Hematopoietic multipotent progenitor cell treated with erythropoietin and hydrocortisone succinate and interleukin-3 and kit ligand, for 4 days (in vitro differentiated cells): ENCODE measurements at places on chromosomes 1 and 21.

DNA sequence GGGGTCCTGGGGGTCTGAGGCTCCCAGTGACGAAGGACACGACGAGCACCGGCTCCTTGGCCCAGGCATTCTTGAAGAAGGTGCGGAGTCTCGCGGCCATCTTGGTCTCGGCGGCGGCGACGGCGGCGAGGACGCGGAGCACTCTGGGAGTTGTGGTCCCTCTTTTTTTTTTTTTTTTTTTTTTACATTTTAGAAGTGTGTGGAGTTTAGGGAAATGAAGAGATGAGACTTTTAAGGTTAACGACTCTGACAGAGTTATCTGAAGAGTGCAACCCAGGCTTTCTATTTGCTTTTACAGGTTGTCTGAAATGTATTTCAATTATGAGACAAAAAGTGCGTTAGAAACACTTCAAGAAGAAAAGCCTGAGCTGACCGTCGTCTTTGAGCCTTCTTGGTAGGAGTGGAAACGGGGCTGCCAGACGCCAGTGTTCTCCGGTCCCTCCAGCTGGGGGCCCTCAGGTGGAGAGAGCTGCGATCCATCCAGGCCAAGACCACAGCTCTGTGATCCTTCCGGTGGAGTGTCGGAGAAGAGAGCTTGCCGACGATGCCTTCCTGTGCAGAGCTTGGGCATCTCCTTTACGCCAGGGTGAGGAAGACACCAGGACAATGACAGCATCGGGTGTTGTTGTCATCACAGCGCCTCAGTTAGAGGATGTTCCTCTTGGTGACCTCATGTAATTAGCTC lies 9.7 kb downstream of the OR2B11 start:
- peak; percentile 79 for DNase-seq

DNA sequence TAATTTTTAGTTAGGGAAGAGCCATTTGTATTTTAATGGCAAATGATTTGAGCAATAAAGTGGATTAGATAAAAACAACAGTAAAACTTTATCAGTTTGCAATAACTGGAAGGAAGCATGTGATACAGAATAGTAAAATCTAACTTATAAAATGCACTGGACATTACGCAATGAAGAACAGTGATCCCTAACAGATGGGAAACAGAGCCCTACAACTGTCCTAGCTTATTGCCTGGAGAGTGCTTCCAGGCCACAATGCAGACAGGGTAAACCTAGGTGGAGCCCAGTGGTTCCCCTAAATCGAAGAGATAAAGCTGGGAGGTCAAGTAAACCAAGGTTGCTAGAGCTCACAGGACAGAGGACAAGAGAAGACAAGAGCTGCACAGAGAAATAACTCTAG lies 7.0 kb downstream of the OMA1 start:
- peak; percentile 23 for DNase-seq

- DNase-seq = no peak
Measured at GRCh38 chr1:236850077-236850979, 55.2 kb downstream of the MTR start.

DNA sequence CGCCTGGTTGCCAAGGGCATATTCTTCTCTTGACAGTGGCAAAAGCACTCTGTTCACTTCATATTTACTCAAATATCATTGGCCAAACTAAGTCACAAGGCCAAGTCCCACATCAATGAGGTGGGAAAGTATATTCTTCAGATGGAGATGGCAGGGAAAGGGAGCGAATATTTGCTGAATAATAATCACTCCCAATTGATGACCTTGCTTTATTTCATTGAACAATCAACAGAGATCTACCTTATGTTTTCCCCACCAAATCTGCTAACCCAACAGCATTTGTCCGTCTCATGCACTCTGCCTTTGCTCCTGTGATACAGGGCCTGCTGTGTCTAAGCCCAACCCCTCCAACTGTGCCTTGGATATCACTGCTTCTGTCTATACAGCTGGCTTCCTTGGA lies 45.2 kb upstream of the PCP4 start:
- DNase-seq = no peak

DNA sequence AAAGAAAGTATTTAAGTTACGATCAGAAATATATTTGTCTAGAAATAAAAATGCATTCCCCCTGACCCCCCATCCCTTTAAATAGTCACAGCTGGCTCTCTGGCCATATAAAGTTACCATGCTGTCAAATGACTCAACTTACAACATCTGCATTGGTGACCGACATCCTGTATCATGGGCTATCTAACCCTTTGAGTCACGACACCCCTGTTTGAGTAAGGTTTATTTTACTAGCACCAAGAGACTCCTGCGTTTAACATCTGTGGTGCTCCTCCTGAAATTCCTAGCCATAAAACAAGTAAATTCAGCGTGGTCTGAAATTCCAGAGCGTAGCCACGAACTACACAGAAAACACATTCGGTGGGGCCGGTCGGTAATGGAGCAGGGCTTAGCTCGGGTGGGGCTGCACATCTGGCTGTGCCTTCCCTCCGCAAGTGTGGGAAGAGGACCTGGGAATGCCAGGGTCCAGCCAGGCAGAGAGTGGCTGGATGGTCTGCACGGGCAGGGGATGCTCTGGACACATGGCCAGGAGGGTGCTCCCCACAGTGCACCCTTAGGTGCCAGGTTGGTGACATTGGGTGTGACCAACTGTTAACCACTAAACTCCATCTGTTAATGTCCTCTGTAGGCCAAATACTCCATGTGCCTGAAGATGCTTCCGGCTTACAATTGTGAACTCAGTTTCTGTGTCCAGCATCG lies 53.0 kb upstream of the CLDN14 start:
- DNase-seq = no peak

DNA sequence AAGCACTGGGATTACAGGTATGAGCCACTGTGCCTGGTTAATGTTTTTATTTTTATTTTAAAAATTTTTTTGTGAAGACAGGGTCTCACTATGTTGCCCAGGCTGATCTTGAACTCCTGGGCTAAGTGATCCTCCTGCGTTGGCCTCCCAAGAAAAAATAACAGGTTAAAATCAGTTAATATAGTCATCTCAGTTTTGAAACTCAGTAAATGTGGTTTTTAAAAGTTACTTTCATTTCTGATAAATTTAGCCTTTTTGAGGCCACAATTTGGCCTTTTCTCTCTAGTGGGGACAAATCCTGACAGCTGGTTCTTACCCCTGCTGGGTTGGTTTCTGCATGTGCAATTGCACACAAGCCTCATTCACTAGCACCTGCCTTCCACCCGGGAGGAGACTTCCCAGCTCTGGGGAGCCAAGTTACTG lies 13.3 kb downstream of the PMF1 start:
- DNase-seq = no peak

DNA sequence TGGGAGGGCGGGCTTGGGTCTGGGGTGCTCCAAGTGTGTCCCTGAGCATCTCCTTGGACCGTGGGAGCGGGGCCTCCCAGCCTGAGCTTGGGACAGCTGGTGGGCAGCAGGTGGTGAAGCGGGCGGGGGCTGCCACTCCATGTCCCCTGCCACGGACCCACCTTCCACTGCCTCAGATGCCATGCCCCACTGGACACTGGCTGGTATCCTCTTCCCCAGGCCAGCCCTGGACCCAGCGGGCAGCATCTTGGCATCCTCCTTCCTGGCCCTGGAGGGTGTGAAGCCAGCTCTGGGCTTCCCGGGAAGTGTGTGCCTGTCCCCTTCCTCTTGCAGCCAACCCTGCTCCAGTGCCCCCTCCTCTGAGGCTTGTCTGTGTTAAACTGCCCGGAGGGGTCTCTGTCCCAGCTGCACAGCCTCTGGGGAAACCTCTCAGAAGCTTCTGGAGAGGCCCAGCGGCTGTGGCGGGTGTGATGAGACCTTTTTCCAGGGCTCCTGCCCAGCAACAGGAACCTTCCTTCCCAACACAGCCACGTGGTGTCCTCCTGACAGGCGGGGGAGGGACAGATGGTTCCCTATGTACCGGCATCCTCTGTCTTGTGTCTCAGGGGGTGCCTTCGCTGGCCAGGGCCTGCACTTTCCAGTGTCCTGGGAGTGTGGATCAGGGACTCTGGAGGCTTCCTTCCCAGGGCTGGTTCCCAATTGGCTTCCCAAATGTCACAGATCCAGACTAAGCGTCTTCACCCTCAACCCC lies 81.6 kb upstream of the DISP3 start:
- no peak for DNase-seq
